Stimulated activated CD8-positive, alpha-beta memory T cell treated with anti-CD3 and anti-CD28 coated beads, Interleukin-4, amount 100 ng/mL, for 4 hours (primary cell): ENCODE measurements at places on chromosomes 4 and X.

DNA sequence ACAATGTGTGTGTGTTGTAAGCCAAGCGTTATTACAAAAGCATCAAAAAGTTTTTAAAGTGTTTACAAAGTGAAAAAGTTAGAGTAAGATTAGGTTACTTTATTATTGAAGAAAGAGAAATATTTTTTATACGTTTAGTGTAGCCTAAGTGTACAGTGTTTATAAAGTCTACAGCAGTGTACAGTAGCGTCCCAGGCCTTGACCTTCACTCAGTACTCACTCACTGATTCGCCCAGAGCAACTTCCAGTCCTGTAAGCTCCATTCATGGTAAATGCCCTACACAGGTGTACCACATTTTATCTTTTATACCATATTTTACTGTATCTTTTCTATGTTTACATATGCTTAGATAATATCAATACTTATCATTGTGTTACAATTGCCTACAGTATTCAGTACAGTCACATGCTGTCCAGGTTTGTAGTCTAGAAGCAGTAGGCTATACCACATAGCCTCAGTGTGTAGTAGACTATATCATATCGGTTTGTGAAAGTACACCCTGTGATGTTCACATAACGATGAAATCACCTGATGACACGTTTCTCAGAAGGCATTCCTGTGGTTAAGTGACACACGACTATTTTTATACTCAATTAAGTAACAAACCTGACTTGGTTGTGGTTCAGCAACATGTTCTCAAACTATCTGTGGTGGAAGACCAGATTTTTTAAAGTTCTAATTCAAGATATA, 152.0 kb upstream of the EDNRA start:
- DNase-seq = no peak

DNA sequence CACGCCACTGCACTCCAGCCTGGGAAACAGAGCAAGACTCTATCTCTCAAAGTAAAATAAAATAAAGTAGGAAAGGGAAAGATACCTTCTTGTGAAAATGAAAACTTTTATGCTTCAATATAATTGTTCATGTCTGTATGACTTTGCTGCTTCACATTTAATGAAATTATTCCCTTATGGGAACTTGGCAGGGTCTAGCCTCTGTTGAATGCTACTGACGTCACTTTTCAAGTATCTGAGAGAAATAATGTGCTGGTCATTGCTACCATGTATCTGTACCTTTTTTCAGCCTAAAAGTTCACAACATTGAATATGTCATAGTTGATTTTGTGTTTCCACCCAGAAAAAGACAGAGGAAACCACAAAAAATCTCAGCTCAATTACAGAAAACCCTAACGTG, 65.2 kb downstream of the PRDM5 start:
- DNase-seq = no peak

DNA sequence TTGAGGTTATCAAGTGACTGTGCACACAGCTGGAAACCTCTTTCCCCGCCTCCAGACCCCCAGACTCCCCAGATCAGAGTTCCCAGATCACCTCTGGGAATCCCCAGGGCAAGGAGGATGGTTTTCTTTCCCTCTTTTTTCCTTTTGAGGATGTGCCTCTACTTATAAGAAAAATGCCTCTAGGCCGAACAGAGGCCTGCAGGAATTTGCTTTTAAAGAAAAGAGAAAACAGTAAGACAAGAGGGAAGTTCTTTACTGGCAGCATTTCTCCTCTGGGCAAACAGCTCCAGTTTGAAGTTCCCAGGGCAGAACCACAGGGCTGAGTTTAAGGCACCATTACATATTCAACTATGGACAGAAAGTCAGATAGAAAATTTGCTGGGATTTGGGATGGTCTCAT, 837.9 kb upstream of the LCORL start:
- no peak for DNase-seq

GRCh38 chrX:46015653-46016052, 529.6 kb downstream of the ZNF674 start:
- no peak for DNase-seq

- DNase-seq = no peak
These were observed 122.5 kb upstream of the TSPAN5 start for GRCh38 chr4:98780926-98781325.

DNA sequence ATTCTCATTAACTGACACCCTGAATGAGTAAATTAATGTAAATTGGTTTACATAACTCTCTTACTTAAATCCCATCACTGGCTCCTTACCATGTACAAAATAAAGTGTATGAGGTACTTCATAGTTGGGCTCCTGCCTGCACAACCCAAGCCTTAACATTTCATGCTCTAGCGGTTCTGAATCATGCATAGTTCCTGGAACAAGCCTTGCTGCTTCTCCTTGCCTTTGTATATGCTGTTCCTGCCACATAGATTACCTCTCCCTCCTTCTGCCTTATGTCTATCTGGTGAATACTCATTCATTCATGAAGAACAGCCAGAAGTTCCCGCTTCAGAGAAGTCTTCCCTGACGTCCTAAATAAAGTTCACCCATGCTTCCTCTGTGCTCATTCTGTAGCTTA, 594.7 kb downstream of the SMARCA1 start:
- no peak for DNase-seq

DNA sequence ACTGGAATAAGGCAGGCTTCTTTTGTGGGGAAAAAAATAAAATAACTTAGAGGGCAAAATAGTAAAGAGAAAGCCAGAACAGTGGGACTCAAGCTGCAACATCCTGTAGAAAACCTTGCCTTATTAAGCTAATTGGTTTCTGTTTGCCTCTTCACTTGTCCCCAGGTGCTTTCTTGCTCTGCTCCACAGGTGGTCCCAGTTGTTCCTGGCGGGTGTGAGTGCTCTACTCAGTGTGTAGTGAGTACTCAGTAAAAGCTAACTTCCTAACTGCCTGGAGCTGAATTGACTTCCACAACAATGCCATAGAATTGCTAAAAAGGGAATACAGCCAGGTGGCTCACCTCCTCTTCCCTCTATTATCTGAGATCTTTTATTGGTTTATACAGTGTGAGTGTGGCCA, 930.2 kb downstream of the C4orf33 start:
- DNase-seq = no peak

GRCh38 chr4:30989508-30989907, 269.3 kb downstream of the PCDH7 start:
- DNase-seq = no peak

DNA sequence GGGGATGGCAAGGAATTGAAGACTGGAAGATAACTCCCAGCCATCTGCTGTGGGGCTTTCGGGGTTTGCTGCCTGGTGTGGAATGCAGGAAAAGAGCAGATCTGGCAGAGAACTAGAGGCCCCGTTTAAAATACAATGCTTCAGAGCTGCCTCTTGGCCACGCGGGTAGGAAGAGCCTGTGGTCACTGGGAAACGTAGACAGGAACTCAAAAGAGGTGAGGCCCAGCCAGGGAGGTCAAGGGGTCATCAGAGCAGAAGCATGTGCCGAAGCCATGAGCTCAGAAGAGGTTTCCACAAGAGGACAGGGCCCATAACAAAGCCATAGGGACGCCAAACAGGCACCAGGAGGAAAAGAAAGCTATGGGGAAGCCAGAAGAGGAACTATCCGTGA, 14.5 kb upstream of the STS start:
- no peak for DNase-seq

- DNase-seq = no peak
These were observed 843 bp downstream of the RPL34 start for GRCh38 chr4:108620933-108621905.

- no peak for DNase-seq
These were observed 21.8 kb upstream of the IQSEC2 start for GRCh38 chrX:53303195-53303594.

GRCh38 chrX:10039821-10040793, 72.9 kb downstream of the CLDN34 start:
- no peak for DNase-seq

DNA sequence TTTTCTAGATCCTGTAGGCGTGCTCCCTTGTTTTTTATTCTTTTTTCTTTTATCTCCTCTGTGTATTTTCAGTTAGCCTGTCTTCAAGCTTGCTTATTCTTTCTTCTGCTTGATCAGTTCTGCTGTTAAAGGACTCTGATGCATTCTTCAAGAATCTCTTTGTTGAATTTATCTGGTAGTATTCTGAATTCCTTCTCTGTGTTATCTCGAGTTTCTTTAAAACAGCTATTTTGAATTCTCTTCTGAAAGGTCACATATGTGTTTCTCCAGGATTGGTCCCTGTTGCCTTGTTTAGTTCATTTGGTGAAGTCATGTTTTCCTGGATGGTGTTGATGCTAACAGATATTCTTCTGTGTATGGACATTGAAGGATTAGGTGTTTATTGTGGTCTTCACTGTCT, 15.3 kb downstream of the RAB33B start:
- no peak for DNase-seq

GRCh38 chrX:1802912-1803311, 188.1 kb downstream of the ASMT start:
- no peak for DNase-seq

GRCh38 chr4:57865264-57865663, 755.1 kb upstream of the IGFBP7 start:
- no peak for DNase-seq

GRCh38 chrX:7828594-7828993, 14.4 kb upstream of the VCX start:
- no peak for DNase-seq

- DNase-seq = no peak
These were observed 72.9 kb upstream of the GYPA start for GRCh38 chr4:144213371-144213770.

DNA sequence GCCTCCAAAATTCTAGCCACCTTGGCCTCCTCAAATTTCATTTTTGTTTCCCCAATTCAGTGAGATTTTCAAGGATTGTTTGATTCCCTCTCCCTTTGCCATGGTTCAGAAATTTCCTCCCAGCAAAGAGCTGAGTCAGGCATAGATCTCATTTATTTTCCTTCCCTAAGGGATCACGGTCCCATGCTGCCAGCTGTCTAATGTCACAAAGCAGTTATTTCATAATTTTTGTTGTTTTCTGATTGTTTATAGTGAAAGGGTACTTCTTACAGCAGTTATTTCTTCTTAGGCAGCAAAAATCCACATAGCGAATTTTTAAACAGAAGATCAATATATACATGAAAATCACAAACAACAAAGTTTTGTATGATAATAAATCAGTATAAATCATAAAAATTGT, 470.5 kb upstream of the MAGEB18 start:
- DNase-seq = no peak

- no peak for DNase-seq
These were observed 543.0 kb downstream of the SPRY1 start for GRCh38 chr4:123939621-123940020.

GRCh38 chr4:2924286-2924685, 38.9 kb downstream of the NOP14 start:
- DNase-seq = no peak

GRCh38 chr4:7434766-7435150, at the start of gene PSAPL1:
Gene PSAPL1, minus strand, starts transcription at chr4:7434930. Its CDS starts 51 bp downstream, at chr4:7434879.
- no peak for DNase-seq

DNA sequence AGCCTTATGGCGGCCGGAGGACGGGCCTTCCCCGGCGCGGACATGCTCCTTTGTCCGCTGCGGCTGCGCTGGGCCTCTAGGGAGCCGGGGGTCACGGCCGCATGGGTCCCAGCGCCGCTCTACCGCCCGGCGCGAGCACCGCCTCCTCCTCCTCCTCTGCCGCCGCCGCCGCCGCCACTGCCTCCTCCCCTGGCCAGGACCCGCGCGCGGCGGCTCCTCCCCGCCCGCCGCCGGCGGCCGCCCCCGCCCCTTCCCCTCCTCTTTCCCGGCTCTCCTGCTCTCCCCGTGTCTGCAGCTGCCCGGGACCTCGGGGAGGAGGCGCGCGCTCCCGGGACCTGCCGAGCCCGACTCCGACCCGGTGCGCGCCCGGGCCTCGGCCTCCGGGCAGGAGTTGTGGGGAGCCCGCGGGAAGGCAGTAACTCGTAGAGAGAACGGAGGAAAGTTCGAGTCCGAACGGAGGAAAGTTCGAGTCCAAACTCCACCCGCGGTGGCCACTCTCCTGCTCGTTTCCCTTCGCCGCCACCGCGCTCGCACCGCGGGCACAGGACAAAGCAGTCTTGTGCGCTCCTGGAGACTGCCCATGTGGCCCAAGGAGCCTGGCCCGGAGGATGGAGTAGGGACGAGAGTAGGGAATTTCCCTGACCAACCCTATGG, at the start of gene ADGRA3:
Gene ADGRA3 (minus strand): TSS at position 179 of the 654 bp plus-strand sequence. CDS start 282 bp downstream, outside the sequence.
- no peak for DNase-seq

GRCh38 chrX:110304884-110305283, 13.0 kb downstream of the AMMECR1 start:
- DNase-seq = no peak

DNA sequence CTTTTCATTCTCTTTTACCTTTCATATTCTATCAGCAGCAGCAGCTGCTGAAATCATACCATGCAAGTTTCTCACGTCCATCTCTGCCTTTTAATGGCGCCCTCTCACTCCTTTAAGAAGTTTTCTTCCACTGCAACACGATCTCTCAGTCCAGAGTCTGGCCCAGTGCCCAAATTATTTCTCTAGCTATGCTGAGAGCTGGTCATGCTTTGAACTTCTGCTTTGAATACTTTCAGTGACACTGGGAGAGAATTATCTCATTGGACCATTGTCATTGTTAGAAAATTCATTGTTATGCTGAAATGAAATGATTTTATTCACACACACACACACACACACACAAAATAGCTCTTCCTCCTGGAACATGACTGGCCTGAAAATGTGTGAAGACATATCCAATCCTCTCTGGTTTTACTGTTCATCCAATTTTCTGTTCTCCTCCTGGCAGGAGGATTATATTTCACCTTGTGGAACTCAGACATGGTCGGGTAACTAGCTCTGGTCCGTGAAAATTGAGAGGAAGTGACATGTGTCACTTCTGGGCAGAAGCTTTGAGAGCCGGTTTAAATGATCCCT, 1.3 kb upstream of the PDHA1 start:
- no peak for DNase-seq

GRCh38 chr4:158809611-158810486, 41.0 kb downstream of the FNIP2 start:
- DNase-seq = no peak

DNA sequence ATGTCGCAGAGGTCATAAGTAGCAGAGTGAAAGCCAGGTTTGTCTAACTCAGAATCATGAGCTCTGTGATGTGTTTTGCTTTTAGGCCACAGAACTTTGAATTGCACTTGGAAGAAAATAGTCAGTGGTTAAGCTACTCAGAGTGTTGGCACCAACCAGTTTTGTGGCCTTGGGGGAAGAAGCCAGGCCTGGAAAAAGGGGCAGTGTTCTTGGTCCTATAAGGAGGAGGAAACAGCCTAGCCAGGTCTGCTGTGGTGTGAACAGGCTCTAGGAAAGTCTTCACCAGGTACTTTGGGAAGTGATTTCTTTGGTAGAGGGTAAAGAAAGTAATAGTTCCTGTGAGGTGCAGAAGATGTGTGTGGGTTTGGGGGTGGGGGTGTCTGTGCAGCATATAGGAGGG, 49.2 kb downstream of the FHIP1A start:
- DNase-seq = no peak

- DNase-seq = no peak
These were observed 375.2 kb downstream of the GALNTL6 start for GRCh38 chr4:172188248-172188988.

DNA sequence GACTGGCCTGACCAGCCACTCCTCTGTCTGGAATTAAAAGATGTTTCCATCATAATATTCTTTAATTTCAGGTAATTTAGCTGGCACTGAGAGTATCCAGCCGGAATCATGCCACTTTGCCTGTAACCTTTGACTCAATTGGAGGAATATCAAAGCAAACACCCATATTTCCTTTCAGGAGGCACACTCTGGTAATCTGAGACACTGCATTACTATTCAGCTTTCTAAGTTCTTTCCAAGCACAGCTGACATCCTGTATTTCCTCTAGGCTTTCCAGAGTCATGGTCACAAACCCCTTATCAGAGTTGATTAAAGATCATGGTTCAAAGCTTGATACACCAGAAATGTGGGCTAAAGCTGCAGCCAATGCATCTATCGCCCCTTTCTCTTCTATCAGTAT, 29.3 kb downstream of the INTS12 start:
- DNase-seq = no peak

- DNase-seq = no peak
These were observed 1165.8 kb upstream of the ADGRL3 start for GRCh38 chr4:60034361-60034760.
